NCI-H187 (cell line): ENCODE measurements at places on chromosomes 11 and 22.

- DNase-seq = no peak
Measured at GRCh38 chr22:48895336-48895735, 932.3 kb downstream of the BRD1 start.

DNA sequence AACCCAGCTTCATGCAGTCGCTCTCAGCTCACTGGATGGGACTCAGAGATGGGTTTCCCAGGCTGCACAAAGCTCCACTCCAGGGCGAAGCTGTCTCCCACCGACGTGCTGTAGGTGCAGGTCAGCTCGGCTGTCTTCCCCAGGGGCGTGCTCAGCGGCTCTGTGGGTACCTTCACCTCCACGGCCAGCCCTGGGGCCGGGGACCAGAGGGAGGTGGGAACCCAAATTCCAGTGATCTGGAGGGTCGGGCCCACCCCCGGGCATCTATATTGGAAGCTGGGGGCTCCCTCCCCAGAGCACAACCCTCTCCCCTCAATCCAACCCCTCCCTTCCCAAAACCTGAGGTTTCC, 689 bp downstream of the VSIG2 start:
- no peak for DNase-seq

DNA sequence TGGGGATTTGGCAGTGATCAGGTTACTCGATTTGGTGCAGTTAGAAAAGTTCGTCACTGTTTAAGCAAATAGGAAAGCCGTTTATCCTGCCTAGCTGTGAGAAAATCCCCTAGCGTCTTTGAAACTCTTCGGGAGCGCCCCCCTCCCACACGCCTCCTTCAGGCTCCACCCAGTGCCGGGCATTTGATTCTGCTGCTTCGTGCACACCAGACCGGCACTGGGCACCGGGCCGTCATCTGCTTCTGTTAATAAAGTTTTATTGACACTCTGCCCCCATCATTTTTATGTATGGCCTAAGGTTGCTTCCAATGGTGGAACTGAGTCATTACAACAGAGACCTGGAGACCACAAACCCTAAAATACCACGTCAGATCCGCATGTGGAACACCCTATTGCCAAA, 50.9 kb downstream of the IGF2 start:
- no peak for DNase-seq

- no peak for DNase-seq
Measured at GRCh38 chr11:112455791-112456190, 195.1 kb upstream of the PLET1 start.

DNA sequence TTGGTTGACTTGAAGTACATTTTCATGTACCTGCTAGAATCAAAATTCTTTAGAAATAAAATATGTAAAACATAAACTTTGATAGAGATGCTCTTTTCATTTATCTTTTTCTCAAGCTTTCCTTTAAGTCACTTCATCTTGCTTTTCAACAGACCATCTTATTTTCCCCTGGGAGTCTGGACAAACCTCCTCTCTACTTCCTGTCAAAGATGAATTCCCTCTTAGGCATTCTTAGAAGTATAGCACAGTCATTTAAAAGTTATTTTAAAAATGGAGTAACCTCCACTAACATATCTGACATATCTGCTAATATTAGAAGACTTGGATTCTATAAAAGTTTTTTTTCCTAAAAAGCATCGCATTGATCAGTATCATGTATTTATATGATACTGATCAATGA, 84.8 kb upstream of the PAX6 start:
- no peak for DNase-seq

DNA sequence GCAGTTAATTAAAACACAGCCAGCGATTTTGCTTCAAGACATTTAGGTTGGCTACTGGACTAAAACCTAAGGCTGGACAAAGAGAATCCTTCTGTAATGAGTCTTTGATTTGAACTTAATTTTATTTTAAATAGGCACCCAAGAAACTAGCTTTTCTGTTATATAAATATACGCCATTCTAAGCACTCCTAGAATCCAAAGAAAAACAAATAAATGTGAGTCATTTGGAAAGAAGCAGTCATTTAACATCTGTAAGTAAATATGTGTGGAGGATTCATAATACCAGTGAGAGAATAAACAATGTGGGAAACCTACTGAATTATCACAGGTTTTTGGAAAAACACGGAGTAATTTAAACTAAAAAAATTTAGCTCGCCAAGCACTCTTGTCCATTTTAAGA, 1.2 kb upstream of the TECTA start:
- no peak for DNase-seq

DNA sequence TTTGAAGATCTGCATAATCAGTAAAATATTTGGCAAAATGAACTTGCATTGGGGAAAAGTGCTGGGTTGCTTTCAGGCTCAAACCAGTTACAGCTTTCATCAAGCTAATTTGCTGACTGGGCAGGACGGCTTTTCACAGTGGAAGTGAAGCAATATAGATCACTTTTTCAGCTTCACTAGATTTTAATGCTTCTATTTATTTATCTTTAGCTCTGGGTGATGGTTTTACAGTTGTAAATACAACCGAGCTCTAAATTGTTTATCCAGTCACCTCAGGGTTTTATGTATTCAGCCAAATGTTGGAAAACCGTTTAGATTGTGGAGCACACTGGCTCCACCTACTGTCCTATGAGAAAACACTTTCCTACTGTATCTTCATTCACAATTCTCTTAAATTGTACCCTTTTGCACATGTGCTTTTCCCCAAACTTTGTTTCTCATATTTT, 58.2 kb downstream of the ACER3 start:
- DNase-seq = no peak

DNA sequence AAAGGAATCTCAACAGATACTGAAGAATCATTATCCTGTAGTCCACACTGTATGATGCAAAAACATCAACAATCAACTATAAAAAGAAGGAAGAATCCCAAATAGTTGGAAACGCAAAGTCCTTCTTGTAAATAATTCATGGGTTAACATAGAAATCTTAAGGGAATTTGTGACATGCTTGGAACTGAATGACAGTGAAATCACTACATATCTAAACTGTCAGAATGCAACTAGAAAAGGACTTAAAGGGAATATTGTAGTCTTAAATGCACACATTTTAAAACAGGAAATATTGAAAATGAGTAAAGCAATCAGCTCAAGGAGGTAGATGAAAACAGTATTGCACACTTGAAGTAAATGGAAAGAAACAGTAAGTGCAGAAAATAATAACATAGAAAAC, 147.6 kb upstream of the MPPED2 start:
- no peak for DNase-seq

DNA sequence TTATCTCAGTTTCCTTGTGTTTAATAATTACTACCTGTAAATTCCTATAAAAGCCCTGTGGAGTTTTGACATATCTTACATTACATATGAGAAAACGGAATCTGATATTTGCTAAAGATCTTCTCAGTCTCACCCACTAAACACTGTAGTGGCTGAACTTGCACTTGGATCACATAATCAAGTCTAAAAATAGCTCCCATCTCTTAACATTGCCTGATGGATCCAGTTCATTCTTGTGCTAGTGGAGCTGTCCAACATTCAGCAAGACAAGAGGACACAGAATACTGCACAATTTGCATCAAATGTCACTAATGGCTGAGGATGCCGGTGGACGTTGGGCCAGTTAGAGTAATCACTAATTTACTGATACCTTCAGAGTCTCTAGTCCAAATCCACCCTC, 569.9 kb upstream of the ANO5 start:
- no peak for DNase-seq

DNA sequence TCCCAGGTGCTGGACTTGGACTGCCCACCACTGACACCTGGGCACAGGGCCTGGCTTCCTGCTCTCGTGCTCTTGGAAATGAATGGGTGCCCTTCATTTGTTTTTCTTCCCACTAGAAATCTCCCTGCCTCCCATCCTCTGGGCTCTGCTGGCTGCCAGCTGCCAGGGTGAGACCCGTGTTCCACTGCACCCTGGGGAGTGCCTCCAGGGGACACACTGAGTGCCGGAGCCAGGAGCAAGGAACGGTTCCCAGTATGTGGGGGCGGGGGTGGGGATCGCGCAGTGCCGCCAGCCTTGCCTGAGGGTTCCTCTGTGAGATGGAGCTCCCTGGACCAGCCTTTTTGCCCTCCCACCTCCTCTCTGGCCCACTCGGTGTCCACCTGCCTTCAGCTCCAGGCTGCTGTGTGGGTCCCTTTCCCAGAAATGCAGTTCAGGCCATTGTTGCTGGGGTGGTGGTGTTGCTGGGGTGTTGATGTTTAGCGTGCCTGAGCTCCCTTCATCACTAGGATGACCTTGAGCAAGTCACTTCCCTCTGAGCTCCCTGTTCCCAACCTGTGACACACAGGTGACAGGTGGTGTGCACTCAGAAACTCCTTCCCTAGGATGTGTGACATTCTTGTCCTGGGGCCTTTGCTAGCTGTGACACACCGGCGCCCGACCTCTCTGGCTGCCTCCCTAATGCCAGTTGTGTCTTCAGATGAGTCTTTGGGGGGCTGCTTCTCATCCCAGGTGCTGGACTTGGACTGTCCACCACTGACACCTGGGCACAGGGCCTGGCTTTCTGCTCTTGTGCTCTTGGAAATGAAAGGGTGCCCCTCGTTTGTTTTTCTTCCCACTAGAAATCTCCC, 72.1 kb downstream of the MED15 start:
- no peak for DNase-seq

- no peak for DNase-seq
Measured at GRCh38 chr11:945986-946385, 20.3 kb downstream of the AP2A2 start.

DNA sequence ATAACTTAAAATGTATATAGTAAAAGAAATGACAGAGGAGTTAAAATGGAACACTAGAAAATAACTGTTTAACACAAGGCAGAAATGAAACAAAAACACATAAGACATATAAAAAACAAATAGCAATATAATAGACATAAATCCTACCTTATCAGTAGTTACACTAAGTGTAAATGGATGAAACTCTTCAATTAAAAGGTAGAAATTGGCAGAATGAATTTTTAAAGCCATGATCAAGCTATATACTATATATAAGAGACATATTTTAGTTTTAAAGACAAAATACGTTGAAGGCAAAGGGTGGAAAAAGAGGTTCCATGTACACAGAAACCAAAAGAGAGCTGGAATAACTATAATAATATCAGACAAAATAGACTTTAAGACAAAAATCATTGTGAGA, 4.9 kb upstream of the TMPRSS5 start:
- no peak for DNase-seq

- DNase-seq = no peak
Measured at GRCh38 chr11:6402061-6402470, 11.8 kb downstream of the SMPD1 start.

DNA sequence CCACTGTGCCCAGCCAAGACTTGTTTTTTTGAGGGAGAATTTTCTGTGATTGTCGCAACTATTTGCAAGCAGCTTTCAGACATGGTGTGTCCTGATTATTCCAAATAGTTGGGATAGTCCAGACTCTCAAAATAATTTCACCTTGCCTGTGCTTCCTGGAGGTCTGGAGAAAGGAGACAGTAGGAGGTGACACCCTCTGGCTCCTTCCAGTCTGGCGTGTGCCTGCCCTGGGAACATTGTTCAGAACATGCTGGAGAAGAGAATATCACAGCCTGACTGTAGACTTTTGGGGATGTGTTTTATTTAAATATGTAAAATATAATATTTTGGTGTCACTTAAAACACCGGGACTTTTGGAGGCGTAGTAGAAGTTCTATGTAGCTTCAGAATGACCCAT, 14.9 kb downstream of the ZNRF3 start:
- no peak for DNase-seq

DNA sequence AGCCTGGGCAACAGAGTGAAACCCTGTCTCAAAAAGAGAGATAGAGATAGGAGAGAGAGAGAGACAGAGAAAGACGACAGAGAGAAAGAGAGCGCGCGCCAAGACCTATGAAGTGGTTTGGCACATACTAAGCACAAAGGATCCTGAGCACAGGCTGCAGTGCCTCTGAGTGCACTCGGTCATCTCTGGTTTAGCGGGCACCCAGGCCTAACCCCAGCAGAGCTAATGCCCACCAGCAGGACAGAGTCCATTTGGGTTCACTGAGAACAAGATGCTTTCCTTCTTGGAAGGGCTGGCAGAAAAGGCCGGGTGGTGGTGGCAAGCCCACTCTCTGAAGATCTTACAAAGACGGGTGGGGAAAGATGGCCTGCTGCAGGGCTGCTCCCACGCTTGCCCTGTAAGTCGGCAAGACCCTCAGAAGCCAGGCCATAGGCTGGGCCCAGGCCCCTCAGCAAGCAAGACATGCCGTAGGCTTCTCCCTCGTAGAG, 3.3 kb downstream of the SCARF2 start:
- no peak for DNase-seq

DNA sequence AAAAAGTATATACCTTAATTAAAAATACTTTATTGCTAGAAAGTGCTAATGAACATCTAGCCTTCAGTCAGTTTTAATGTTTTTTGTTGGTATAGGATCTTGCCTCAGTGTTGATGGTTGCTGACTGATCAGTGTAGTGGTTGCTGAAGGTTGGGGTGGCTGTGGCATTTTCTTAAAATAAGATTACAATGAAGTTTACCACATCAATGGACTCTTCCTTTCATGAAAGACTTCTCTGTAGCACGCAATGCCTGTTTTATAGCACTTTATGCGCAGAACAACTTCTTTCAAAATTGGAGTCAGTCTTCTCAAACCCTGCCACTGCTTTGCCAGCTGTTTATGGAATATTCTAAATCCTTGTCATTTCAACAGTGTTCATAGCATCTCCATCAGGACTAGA, 50.6 kb downstream of the LDLRAD3 start:
- DNase-seq = no peak
